Kasumi-1 (cell line): ENCODE measurements at places on chromosomes 3 and 15.

DNA sequence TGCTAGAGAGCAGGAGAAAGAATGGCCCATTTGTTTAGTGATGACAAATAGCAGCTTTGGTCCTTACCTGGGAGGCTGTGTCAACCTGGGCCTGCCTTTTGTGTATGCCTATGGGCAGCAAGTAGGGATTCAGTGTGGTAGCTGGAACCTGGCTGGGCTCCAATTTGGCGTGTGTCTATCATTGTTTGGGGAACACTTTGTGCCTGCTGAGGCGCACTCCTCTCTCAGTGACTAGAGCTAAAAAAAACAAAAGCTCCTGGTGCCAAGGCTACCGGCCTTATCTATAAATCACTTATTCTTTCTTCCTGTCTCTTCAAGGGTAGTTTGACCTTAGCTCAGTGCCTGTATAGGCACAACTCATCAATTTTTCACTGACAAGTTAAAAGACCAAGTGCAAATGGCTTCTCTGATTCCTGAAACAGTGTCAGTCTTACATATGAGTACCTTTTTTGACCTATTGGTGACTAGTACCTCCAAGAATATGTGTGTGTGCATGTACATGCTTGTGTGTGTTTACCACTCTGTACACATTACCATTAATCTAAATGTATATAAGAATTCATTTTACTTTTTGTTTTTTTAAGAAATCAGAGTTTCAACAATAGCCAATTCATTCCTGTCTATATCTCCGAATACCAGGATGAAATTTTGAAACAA, 54.6 kb downstream of the GMNC start:
- DNase-seq = no peak

DNA sequence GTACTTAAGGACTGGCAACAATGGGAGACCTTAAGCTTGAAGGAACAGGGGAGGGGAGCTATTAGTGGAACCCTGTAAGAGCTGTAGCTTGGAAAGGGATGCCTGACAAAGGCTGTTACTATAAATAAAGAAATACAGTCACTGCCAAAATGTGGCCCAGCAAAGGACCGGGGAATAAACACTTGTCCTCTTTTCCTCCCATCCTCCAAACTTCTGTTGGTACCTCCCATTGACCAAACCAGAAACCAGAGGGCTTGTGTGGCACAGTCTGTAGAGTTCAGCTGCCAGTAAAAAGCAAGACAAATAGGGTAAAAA, 25.1 kb upstream of the TCF12 start:
- DNase-seq = no peak

- DNase-seq = no peak
Measured at GRCh38 chr3:150062492-150062891, 91.8 kb upstream of the PFN2 start.

DNA sequence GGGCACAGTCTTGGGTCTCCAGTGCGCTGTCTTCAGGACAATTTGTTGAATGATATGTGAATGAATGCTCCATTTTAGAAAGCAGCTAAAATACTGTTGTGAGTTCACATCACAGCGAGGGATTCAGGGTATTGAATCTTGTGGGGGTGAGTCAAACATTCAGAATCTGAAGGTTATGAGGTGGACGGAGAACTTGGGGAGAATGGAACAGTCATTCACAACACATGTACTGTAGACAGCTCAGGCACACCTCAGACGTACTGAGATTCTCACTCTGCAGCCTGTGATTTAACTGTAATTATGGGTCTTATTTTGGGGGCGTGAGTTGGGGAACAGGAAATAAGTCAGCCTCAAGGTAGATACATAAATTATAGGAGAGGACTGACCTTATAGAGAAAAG, 13.9 kb downstream of the CRYBG3 start:
- DNase-seq = no peak

GRCh38 chr3:150521463-150521862, 24.8 kb downstream of the SERP1 start:
- no peak for DNase-seq
